WERI-Rb-1 (cell line): ENCODE measurements at places on chromosomes 1 and 21.

DNA sequence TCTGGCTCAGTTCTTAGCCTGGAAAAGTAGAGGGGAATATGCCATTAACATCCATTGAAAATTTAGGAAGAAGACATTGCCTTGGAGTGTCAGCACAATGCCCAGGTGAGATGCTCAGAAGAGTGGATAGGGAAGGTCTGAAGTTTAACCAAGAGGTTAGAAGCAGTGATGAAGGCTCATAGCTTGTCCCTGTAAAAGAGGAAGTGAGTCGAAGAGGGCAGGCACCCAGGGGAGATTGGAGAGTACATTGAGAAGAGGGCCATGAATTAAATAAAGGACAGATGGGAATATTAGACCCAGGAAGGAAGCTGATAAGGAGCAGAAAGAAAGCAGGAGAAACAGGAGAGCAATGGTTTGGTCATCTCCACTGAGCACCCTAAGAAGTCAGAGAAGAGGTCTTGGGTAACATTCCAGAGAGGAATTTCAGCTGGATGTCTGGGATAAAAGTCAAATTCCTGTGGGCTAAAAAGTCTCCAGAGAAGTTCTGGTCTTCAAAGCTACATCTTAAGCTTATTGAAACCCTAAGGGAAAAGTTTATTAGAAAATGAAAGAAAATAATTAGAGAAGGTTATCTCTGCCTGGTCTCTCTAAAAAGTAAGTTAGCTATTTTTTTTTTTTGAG, 17.3 kb downstream of the C8B start:
- no peak for DNase-seq

GRCh38 chr21:39430457-39430856, 15.1 kb downstream of the LCA5L start:
- peak; percentile 98 for DNase-seq

- peak; percentile 22 for DNase-seq
These were observed 90.2 kb upstream of the C1orf21 start for GRCh38 chr1:184296466-184297243.

DNA sequence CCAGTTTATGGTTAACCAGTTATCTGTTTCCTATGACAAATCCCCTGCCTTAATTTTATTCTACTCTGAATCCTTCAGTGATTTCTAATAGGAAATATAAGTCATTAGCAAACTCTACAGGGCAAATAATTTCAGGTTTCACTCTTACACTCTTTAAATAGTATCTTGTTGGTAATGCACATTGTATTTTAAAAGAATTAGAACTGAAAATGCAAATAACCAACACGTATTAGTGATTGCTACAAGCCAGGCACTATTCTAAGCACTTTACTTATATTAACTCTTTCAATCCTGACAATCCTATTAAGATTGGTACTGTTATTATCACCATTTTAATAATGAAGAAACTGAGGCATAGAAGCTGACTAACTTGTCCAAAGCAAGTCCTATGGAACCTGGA, 48.3 kb upstream of the LHX8 start:
- no peak for DNase-seq

DNA sequence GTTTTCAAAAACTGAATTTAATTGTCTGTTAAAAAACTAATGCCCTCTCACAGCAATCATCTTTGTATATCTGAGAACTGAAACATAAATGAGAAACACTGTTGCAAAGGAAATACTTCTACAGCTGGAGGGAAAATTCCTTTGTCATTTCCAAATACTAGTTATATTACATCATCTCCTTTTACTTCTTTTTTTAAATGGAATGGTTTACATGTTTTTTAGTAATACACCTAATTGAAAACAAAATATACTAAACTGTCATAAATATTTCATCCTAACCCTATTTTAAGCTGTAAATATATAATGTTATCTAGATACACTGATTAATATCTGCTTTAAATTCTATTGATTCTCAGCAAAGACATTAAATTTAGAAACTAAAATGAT, 19.1 kb downstream of the CDC42BPA start:
- no peak for DNase-seq

- DNase-seq = no peak
These were observed at the start of gene FMO5 for GRCh38 chr1:147225193-147225730. Gene FMO5 (minus strand): TSS chr1:147225339. CDS start chr1:147225029, 310 bp downstream.

- no peak for DNase-seq
These were observed 22.6 kb upstream of the PRELP start for GRCh38 chr1:203453016-203453415.

GRCh38 chr1:229136822-229137221, 134.1 kb upstream of the RAB4A start:
- no peak for DNase-seq

DNA sequence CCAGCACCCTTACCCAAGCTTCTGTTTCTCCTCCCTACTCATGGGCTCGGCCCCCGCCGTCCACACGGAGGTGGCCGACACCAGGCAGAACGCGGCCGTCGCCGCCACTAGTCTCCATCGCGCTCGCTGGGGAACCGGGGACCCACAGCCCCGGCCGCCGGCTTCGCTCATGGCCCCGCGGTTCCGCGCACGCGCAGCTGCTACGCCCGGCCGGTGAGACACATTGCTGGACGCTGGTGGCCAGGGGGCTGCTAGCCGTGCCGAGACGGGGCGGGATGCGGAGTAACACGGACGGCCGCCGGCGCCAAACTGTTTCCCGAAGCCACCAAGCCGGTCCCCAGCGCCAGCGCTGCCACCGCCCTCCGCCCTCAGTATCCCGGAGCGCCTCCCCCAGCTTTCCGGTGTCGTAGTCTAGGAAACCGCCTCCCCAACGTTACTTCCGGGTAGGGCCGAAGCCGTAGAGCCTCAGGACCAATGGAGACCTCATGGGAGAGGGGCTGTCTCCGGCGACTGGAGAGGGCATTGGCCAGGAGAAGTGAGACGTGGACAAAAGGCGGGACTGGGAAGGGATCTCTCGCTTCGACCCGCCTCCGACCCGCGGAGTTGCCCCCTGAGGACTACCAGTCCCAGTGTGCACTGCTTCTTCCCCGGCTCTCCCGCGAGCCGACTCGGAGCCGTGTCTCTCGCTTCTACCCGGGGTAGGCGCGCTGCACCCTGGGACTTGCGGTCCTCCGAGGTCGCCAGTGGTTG, at the start of gene EDEM3:
TSS of gene EDEM3 (minus strand) at position 383 of the 750 bp plus-strand sequence. CDS start at position 171, 212 bp downstream.
- DNase-seq = peak; percentile 99
